ENCODE measurements at places on chromosomes 1 and 21.
A peak's percentile ranks its signal among the peaks of the same experiment; 100 is the strongest.

DNA sequence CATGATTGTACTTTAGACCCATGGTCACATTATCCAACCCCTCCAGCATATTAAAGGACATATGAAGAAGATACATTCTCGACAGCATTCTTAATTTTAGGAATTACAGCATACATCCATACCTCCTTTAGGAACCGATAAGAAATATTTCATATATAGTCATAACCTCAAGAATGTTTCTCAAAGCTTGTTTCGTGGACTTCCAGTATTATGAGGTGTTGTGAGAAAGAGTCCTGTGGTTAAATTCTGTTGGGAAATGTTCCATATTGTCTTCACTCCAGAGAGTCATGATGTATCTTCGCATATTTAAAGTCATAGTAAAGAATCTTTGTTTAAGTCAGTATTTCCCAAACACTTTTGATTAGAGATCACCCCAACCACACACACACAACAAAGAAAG, 321.0 kb upstream of the SNX7 start:
- peak; percentile 76 for DNase-seq

DNA sequence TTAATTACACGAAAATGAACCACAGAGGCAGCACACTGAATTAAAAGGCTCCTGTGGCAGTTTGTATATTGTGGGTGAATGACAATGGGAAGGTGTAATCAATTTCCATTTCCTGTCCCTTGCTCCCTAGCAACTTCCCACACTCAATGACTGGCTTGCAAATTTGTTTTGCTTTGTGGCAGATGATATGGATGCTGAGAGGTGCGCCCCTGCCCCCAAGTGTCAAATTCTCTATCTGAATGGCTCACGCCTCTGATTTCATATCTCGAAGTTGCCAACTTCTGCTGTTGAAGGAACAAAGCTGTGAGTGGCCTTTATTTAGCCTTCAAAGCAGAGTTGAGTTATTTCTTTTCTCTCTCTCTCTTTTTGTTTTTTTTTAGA, 86.0 kb downstream of the FOXD2 start:
- DNase-seq, result no peak

DNA sequence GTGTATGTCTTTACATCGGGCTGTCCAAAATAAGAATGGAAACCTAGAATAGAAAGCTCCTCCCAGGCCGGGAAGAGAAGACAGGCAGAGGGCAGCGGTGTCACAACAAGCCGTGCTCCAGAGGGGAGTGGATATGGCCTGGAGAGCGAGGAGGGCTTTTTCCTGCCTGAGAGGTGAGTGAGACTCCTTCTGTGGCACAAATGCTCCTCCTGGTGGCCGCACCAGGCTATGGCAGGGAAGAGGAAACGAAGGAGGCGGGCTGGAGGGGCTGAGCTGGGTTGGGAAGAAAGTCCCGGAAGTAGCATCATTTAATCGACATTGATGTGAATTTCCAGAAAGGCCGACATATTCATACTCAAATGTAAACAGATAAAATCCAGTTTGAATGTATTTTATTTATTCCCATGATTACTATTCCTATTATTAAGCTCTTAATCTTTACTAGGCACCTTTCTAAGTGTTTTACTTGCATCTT, 54.7 kb downstream of the MEF2D start:
- peak; percentile 88 for DNase-seq

GRCh38 chr1:235087906-235088305, 40.7 kb downstream of the TOMM20 start:
- DNase-seq, result no peak

DNA sequence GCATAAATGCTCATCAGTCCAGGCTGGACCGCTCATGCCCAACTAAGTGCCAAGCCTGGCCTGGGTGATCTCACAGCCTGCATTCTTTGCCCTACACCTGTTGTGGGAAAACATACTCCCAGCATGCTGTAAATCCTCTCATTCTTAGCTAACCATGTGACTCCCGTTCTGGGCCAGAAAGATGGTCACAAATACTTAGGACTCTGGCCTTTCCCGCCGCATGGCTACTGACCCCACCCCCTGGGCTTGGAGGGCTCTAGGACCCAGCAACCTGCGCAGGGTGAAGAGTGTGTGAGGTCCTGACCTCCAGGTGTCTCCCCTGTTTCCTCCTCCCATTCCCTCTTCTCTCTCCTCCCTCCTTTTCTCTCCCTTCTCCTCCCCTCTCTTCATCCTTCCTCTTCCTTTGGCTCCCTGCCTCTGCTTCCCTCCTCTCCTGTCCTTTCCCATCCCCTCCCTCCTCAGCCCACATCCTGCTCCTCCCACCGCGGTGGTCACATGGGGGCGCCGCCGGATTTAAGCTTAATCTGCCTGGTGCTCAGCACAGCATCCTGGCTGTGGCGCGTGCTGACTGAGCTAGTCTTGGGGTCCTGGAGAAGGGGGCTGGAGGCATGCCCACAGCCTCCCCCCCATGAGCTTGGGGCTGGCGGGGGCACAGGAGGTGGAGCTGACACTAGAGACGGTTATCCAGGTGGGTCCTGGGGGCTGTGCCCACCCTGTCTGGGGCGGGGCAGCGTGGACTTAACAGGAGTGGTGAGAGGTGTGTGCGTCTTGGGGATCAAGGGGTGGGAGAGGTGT, at the start of gene CROCC:
Gene CROCC, plus strand, starts transcription at position 541 of the 795 bp plus-strand sequence. Its CDS starts 88 bp downstream, at position 629.
- DNase-seq, result peak; percentile 37

GRCh38 chr1:208028526-208028925, 117.6 kb upstream of the CD34 start:
- DNase-seq, result no peak

DNA sequence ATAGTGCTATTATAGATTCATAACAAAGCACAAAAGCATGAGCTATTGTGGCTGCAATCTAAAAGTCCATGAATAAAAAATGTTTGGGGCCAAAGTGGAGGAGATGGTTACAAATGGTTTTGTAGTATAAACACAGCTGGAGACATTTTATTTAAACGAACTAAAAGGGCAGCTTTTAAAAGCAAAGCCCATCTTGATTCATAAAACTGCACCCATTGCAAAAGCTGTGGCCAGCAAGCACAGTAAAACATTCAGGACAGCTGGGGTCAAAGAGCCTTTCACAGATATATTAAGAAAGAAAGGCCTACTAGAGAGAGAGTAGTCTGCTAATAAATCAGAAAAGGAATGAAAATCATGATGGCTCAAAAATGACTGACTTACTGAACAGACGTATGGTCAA, 520.8 kb downstream of the NUF2 start:
- DNase-seq, result no peak

DNA sequence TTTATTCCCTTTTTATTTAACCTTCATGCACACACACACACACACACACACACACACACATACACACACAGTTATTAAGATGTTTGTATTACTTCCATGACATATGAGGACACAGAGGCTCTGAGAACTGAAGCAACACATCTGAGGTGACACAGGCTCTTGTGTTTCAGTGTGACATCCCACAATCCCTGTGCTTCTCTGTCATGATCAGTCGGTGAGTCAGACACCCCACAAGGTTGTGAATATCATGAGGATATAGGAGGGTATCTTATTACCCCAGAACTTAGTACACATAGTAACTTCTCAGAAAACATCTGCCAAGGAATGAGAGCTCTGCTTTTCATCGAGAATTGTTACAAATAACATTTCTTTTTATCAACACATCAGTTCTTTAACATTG, 459.3 kb downstream of the PLPP3 start:
- peak; percentile 59 for DNase-seq

DNA sequence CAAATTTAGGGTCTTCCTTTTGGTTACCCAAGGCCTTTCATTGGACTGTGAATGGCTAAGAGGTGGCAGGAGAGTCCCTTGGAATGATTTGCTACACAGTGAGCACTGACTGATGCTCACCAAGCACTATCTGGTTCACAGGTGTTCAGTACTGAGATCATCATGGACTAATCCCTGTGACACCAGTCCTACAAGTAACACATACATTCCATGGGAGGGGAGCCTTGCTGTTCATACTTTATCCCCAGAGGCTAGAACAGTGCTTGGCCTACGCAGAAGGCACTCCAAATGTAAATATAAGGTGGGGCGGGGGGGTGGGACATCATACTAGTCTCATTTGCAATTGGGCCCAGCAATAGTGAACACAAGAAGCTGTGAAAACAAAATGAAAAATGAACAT, 20.5 kb upstream of the TMEM200B start:
- no peak for DNase-seq

DNA sequence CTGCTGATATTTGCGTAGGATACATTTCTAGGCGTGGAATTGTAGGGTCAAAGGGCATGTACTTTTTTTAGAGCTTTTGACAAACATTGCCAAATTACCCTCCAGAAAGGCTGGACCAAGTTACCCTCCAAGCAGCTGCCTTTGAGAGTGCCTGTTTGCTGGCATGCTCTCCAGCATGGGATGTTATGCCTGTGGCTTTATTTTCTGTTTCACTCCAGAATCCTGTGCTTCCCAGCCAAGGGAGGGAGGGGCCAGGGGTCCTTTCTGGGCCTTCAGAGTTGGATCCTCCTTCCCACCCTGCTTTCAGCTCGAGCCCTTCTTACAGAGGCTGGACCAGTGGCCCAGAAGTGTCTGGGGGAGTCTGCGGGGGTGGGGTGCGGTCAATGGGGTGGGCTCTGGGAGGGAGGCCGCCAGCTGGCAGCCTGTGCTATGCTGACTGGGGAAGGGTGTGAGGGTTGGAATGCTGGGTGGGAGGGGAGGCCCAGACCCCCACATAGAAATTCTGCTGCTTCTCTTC, 81.2 kb downstream of the EPHB2 start:
- no peak for DNase-seq

- peak; percentile 47 for DNase-seq
These were observed 298.9 kb downstream of the KCNT2 start for GRCh38 chr1:196309386-196309785.

- DNase-seq, result peak; percentile 79
These were observed 20.1 kb upstream of the COL16A1 start for GRCh38 chr1:31723828-31724359.

DNA sequence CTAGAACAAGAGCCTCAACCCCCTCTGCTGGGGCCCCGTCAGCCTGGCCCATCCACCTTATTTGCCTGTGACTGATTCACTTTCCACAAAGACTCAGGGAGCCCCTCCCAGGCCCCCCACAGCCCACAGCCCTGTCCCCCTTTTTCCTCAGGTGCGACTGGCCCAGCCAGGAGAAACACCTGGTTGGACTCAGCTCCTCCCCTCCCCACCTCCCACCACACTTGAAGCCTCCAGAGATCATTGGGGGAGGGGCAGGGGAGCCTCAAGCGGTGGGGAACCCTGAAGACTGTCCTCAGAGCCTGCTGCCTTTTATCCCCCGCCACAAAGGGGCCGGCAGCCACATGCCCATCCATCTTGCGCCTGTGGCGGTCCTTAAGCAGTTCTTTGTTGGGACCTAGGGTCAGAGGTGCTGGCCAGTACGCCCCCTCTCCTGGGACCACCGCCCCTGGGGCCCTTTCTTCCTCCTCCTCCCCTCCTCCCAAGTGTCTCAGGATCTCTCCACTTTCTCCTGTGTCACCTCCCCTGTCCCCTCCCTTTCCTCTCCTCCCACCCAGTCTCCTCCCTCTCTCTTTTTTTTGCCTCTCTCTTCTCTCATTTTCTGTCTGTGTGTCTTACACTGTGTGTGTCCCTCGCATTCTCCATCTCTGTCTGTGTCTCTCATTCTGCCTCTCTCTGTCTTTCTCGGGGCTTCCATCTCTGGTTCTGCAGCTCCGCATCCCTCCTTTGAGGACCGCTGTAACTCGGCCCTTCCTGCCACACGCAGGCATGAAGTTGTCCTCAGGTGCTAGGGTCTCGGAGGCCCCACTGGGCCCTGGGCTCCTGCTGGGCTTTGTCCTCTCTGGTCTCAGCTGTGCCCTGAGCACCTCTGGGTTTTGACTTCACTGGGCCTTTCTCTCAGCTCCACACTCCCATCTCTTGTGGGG, 12.2 kb downstream of the CRABP2 start:
- no peak for DNase-seq

- no peak for DNase-seq
These were observed 115.0 kb downstream of the CLIC6 start for GRCh38 chr21:34783815-34784214.

GRCh38 chr1:31487143-31487542, 74.1 kb downstream of the SERINC2 start:
- no peak for DNase-seq

Measured in cardiac fibroblast (primary cell).